ENCODE measurements at places on chromosomes 1 and 21. TPM values are rescaled to one million over a fixed set of nuclear protein-coding genes. Genes with fewer than 3 reads are reported as not detected.

MTMR11 gene
- 21.0 TPM for total RNA-seq

OR2M3 gene
- total RNA-seq, result not detected

- no peaks in the 10 kb centered on the region for H3K36me3 ChIP-seq
- H3K27ac ChIP-seq, result no peak overlapping the region
- DNase-seq, result no peak
- no peak overlapping the region for H3K4me3 ChIP-seq
- H3K27me3 ChIP-seq, result no peaks in the 10 kb centered on the region
Observed at GRCh38 chr1:219506473-219506899, 106.4 kb downstream of the ZC3H11B start.

SLC35F3 gene
- total RNA-seq, result 2.1 TPM

DNA sequence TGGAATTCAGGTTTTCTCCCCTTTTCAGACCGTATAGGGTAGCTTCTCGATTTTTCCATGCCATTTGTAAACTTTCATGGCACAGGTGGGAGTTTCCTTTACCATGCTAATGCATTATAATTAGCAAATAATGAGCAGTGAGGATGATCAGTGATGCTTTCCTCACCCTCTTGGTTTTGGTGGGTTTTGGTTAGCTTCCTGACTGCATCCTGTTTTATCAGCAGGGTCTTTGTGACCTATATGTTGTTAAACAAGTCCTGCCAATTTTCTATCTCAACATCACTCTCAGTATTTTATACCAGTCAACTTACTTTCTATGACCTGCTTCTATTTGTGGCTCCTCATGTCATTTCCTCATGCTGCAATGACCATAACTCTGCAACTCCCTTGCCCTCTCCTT, 1345.1 kb downstream of the NCAM2 start:
- H3K4me3 ChIP-seq, result no peak overlapping the region
- no peaks in the 10 kb centered on the region for H3K4me1 ChIP-seq
- no peaks in the 10 kb centered on the region for H3K36me3 ChIP-seq
- no peak for DNase-seq
- H3K27ac ChIP-seq, result no peak overlapping the region

DNA sequence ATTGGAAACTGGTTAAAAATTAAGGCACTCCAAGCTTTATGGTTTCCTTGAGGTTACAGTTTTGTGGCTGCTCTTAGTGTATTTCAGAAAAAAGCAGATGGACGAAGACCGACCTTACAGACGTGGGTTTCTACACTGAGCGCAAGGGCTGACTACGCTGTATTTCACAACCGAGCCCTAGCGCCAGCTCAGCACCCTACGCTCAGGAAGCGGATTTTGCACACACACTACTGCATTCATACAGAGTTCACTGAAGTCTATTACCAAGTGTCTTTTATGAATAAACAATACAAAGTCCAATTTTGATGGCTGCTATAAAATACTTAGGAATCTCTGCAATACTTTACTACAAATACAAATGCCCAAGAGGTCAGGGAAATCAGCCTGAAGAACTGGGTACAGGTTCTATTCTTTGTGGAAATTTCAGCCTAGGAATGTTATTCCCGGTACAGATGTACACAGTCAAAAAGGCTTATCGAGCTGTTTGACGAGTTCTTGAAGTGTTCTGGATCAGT, 23.8 kb downstream of the PTTG1IP start:
- no peak overlapping the region for H3K4me3 ChIP-seq
- H3K27me3 ChIP-seq, result peaks cover under 1% of the 10 kb centered on the region
- peaks cover 15% of the 10 kb centered on the region for H3K36me3 ChIP-seq
- H3K27ac ChIP-seq, result no peak overlapping the region
- DNase-seq, result no peak

DNA sequence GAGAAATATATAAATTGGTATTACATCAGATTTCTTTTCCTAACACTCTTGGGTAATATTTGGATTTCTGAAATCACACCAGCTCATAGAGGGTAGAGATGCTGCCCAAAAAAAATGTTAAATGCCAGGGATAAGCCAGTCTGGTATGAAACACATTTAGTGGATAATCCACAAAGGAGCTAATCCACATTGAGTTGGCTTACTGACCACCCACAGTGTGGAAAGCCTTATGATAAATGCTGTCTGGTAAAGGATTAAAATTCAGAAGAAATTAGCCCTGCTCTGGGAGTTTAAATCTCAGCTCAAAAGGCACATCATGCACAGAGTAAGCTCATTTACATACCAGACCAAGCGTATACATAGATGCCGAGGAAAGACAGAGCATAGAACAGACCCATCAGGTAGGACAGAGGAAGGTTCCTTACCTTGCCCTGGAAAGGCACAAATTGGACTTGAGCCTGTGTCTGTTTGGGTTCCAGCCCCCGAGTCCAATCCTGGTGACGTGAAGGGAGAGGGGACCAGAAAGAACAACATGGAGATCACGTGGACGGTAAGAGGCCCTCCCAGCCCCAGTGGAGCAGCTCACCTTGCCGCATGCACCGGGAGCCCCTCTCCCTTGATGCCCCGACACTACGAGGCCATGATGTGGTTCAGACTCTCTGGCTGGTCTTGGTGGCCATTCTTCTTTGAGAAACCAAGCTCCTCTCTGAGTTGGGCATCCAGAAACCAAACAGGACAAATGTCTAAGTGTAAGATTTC, 62.9 kb upstream of the CNTN2 start:
- H3K36me3 ChIP-seq, result no peaks in the 10 kb centered on the region
- no peaks in the 10 kb centered on the region for H3K4me1 ChIP-seq
- DNase-seq, result no peak
- H3K27ac ChIP-seq, result no peak overlapping the region
- no peak overlapping the region for H3K4me3 ChIP-seq

GRCh38 chr1:22582661-22583635, 19.7 kb downstream of the EPHA8 start:
- no peak overlapping the region for H3K4me3 ChIP-seq
- no peak overlapping the region for H3K27ac ChIP-seq
- H3K4me1 ChIP-seq, result peaks cover 7% of the 10 kb centered on the region
- H3K27me3 ChIP-seq, result peaks cover 7% of the 10 kb centered on the region
- H3K36me3 ChIP-seq, result no peaks in the 10 kb centered on the region
- no peak for DNase-seq

GRCh38 chr1:61449410-61449809, 275.5 kb downstream of the TM2D1 start:
- peaks cover 3% of the 10 kb centered on the region for H3K27me3 ChIP-seq
- no peak overlapping the region for H3K4me3 ChIP-seq
- no peak for DNase-seq
- peak overlapping the region; percentile 45 for H3K27ac ChIP-seq

- no peaks in the 10 kb centered on the region for H3K36me3 ChIP-seq
- no peak for DNase-seq
- H3K27me3 ChIP-seq, result peaks cover 3% of the 10 kb centered on the region
- H3K4me1 ChIP-seq, result no peaks in the 10 kb centered on the region
- H3K4me3 ChIP-seq, result no peak overlapping the region
Observed at GRCh38 chr1:238606896-238607295, 716.2 kb upstream of the ZP4 start.

DNA sequence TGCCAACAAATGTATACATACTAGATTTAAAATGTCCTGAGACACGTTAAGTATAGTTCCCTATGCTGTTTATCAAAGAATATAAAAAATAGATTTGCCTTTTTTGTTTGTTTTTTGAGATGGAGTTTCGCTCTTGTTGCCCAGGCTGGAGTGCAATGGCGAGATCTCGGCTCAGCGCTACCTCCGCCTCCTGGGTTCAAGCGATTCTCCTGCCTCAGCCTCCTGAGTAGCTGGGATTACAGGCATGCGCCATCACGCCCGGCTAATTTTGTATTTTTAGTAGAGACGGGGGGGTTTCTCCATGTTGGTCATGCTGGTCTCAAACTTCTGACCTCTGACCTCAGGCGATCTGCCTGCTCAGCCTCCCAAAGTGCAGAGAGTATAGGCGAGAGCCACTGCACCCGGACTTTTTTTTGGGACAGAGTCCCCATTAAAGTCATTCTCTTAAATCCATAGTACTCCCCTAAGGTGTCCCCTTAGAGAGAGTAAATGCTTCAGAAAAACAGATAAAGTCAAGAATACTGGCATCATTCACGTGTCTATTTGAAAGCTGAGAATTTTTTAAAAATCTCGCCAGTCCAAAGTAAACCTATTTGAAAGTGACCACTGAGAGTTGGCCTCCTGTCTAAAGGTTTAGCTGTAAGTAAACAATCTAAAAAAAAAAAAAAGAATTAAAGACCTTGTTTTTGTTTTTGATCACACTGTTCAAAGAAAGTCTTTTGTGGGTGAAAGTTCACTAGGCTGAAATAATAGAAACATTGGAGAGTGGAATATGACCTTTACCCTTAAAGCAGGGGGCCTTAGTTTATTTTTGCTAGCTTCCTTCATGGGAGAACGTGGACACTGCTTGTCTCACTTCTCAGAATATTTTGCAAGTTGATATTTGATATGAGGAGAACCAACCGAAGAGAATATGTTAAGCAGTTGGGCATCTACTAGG, 48.0 kb upstream of the SLC16A1 start:
- H3K36me3 ChIP-seq, result peaks cover 7% of the 10 kb centered on the region
- H3K27me3 ChIP-seq, result no peaks in the 10 kb centered on the region
- DNase-seq, result no peak
- H3K27ac ChIP-seq, result no peak overlapping the region
- H3K4me3 ChIP-seq, result no peak overlapping the region

MED8 gene
- total RNA-seq, result 48.1 TPM

DNA sequence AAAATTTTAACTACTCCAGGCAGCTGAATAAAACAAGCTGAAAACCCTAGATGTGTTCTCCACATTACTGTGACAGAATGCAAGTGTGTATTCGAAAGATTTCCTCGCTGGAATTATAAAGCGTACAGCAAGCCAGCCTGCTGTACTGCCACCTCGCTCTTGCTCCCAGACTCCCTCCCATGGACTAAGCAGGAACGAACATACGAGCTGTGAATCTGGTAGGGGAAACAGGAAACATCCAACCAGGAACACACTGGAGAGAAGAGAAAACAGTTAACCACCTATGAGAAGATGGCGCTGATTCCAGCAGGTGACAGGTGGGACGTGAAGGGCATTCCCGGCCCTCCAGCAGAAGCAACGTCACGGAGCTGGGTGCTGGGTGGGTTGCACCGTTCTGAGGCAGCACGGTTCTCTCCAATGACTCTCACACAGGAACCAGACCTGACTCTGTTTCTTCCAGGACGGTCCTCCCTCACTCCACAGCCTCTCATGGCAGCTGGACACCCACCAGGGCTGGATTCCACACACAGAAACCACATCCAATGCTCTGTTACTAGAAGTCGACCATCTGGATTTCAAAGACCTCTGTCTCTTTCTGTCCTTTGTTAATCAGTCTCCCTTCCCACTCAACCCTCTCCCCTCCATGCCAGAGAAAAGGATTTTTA, 219.2 kb downstream of the RERE start:
- H3K36me3 ChIP-seq, result peaks cover 17% of the 10 kb centered on the region
- H3K27ac ChIP-seq, result peak overlapping the region; percentile 58
- DNase-seq, result no peak
- no peak overlapping the region for H3K4me3 ChIP-seq

GRCh38 chr1:207654320-207654719, 9.4 kb downstream of the CR1L start:
- peaks cover 4% of the 10 kb centered on the region for H3K27me3 ChIP-seq
- no peak for DNase-seq
- H3K27ac ChIP-seq, result no peak overlapping the region
- no peak overlapping the region for H3K4me3 ChIP-seq

DNA sequence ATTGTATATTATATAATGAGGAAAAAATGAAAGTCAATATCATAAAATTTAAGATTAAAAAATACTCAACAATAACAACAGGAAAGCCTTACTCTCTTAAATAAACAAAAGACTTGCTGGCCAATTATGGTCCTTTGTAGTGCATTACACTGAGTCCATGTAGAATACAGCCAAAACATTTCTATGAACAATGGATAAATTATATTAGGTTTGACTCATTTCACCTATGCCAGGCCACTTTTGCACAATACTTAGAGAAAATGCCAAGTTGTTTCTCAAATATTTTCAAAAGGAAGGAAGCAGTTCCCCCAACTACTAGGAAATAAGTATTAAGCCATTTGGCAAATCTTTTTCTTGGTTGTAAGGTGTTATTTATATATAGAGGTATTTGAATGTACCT, 19.8 kb upstream of the UCK2 start:
- H3K27ac ChIP-seq, result no peak overlapping the region
- peaks cover 13% of the 10 kb centered on the region for H3K27me3 ChIP-seq
- no peak overlapping the region for H3K4me3 ChIP-seq
- no peaks in the 10 kb centered on the region for H3K36me3 ChIP-seq
- no peaks in the 10 kb centered on the region for H3K4me1 ChIP-seq

USH2A gene
- total RNA-seq, result 0.22 TPM

GRCh38 chr1:157992833-157993146, 655 bp upstream of the KIRREL1 start:
- no peak for DNase-seq
- no peaks in the 10 kb centered on the region for H3K36me3 ChIP-seq

- no peak overlapping the region for H3K4me3 ChIP-seq
- H3K4me1 ChIP-seq, result peaks cover 4% of the 10 kb centered on the region
- DNase-seq, result no peak
- H3K27me3 ChIP-seq, result no peaks in the 10 kb centered on the region
- no peak overlapping the region for H3K27ac ChIP-seq
Observed at GRCh38 chr1:116721039-116721405, 33.2 kb upstream of the CD2 start.

DNA sequence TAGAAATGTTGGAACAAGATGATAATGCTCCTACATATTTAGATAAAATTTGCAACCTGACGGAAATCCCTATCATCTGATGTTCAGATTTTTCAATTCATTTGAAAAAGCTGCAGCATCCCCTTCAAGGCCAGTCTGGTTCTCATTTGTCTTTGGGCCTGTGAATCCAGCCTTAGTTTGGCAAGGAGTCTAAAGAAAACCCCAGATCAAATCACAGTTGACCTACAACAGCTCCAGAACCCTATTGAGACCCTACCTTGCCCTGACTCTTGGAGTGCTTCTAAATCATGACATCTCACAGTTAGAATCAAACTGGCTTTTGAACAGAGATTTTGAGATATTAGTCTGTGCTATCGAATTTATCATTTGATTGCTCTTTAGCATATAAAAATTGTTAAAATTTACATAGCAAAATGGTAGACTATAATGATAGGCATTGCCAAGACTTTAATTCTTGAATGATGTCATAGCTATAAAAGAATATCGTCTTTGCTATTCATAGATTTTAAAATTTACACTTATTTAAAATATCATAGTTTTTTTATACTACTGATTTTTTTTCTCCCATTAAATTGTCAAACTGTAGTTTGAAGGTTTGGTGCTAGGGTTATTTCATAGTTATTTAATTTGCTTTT, 2.2 kb downstream of the PPP2R5A start:
- no peak for DNase-seq
- peak overlapping the region; percentile 94 for H3K27ac ChIP-seq
- peaks cover 3% of the 10 kb centered on the region for H3K27me3 ChIP-seq
- no peaks in the 10 kb centered on the region for H3K36me3 ChIP-seq
- H3K4me3 ChIP-seq, result peak overlapping the region; percentile 97

- H3K27ac ChIP-seq, result peak overlapping the region; percentile 92
- H3K4me1 ChIP-seq, result peaks cover 36% of the 10 kb centered on the region
- no peak overlapping the region for H3K4me3 ChIP-seq
- H3K36me3 ChIP-seq, result no peaks in the 10 kb centered on the region
Observed at GRCh38 chr1:157233131-157233530, 94.9 kb upstream of the ETV3 start.

ANGPTL1 gene
- 0.43 TPM for total RNA-seq
